ENCODE measurements at places on chromosomes 1 and 21. TPM values are rescaled to one million over a fixed set of nuclear protein-coding genes. Genes with fewer than 3 reads are reported as not detected.

DNA sequence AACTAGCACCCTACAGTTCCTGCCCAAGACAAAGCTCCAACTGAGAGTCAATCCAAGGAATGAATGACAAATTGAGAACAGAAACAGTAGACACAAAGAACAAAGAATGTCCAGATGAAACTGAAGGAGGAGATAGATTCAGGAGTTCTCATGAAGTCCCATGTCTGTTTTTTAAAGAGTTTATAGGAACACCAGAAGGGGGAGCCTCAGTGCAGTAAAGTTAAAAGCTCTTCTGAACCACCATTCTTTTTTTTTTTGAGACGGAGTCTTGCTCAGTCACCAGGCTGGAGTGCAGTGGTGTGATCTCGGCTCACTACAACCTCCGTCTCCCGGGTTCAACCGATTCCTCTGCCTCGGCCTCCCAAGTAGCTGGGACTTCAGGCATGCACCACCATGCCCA lies 323.6 kb downstream of the MRPL39 start:
- DNase-seq: no peak

Gene UBR4
- 161 TPM for total RNA-seq

DNA sequence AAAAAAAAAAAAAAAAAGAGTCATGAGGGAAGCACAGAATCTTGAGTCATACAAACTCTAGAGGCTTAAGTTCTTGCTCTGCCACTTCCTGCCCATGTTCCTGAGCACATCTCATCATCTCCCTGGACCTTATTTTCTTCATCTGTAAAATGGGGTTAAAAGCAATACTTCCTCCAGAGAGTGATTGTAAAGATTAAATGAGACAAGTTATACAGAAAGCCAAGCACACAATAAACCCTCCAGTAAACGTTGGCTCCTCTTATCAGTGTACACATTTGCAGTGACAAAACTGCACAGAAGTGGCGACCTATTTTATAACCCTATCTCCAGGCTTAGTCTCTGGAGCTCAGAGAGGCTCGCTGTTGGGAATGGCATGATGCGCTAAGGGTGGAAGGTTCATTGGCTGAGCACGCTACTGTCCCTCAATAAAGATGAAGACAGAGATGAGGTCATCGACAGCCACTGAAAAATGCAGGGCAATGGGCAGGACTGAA lies 82.1 kb downstream of the RRAGC start:
- no peak for DNase-seq

- no peak for DNase-seq
Measured at GRCh38 chr1:28123461-28123961, 35.1 kb upstream of the EYA3 start.

GRCh38 chr1:170388489-170388888 lies 143.5 kb upstream of the GORAB start:
- DNase-seq: no peak

Gene TEX38
- 0.18 TPM for total RNA-seq

GRCh38 chr1:7575041-7575400 lies 196.1 kb upstream of the VAMP3 start:
- DNase-seq: no peak

- DNase-seq: no peak
Measured at GRCh38 chr1:224592636-224593582, 23.2 kb upstream of the CNIH3 start.

Gene ERO1B
- 2.4 TPM for total RNA-seq

Gene KLF17
- total RNA-seq: not detected

Gene S100A7
- not detected for total RNA-seq

- no peak for DNase-seq
Measured at GRCh38 chr1:228029281-228029680, 22.5 kb downstream of the WNT3A start.

GRCh38 chr21:46117586-46118315 lies 19.8 kb downstream of the COL6A2 start:
- DNase-seq: no peak

DNA sequence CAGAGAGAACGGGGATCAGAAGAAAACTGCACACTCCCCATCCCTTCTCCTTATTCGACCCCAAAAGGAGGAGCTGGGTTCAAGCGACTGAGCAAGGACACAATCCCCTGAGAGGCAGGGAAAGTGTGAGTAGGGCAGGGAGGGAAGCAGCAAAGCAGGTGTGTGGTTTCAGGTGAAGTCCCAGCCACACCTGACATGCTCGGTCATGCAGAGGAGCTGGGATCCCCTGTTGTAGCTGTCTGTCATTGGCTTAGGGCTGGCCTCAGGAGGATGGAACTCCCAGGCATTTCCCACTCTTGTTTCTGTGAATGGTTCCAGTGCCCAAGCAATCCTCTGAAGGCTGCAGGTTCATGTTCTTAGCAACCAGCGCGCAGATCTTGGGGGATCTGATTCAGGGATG lies 150.7 kb downstream of the DSCAM start:
- no peak for DNase-seq

DNA sequence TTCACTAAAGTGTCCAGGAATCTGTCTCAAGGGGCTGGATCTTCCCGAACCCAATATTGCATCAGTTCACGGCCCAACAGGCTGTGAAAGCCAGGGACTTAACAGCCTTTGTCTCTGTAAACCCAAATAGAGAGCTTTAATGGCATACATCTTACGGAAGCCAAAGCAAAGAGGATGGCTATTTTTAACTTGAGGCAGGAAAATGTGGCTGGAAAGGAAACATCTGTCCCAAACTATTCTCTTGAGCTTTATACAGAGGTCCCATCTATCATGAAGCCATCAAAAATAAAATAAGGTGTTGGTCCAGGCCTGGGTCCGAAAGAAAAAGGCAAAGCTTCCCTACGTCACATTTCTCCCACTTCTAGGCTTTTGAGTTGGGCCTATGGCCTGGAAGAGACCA lies 7.7 kb upstream of the CD34 start:
- no peak for DNase-seq

DNA sequence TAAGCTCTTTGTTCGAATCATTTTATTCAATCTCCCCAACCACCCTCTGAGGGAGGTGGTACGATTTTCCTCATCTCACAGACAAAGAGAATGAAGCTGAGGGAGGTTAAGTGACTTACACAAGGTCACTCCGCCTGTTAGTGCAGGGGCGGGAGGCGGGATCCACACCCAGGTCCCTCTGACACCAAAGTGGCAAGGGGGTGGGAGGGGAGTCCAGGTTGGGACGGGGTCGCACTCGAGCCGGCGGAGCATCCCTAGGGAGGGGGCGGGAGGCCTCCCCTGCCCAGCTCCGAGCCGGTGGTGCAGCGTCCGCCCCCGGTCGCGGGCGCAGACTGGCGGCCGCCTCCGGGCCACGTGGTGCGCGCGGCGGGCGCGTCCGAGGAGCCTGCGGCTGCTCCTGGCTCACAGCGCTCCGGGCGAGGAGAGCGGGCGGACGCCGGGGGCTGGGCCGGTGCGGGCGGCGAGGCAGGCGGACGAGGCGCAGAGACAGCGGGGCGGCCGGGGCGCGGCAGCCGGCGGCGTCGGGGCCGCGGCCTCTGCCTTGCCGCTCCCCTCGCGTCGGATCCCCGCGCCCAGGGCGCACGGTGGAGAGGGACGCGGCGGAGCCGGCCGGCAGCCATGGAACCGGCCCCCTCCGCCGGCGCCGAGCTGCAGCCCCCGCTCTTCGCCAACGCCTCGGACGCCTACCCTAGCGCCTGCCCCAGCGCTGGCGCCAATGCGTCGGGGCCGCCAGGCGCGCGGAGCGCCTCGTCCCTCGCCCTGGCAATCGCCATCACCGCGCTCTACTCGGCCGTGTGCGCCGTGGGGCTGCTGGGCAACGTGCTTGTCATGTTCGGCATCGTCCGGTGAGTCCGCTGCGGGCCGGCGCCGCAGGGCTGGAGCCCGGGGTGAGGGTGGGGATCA lies at the start of gene OPRD1:
Gene OPRD1 (plus strand): TSS at position 405 of the 903 bp plus-strand sequence. CDS start 214 bp downstream, at position 619.
- DNase-seq: no peak

DNA sequence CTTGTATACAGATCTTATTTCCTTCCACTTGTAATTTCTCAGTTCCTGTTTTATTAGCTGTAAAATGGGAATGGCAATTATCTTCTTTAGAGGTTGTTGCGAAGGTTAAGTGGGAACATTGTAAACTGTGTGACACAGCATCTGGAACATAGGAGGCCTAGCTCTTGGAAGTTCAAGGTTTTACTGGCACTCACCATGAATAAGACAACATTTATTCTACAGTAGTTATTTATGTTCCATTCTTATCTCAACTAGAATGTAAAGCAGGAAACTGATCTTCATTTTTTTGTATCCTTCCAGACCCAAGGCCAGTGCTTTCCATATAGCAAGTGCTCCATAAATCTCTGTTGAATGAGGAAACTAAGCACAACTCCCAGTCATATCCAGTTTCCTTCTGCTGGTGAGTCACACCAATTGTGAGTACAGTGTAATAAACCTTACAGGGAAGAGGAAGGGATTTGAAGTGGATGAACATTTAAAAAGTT lies 1.4 kb downstream of the BCL10 start:
- DNase-seq: no peak

DNA sequence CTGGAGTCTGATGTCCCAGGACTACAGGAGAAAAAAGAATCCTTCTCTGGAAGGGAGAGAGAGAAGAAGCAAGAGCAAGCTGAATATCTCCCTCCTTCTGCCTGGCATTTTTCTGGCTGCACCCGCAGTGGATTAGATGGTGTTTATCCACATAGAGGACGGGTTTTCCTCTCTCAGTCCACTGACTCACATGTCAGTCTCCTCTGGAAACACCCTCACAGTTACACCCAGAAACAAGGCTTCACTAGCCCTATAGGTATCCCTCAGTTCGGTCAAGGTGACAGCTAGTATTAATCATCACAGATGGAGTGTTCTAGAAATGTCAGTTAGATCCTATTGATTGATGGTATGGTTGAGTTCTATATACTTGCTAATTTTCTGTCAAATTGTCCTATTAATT lies 87.9 kb downstream of the RHOU start:
- no peak for DNase-seq
